Epithelial cell of esophagus (primary cell): ENCODE measurements at places on chromosomes 3 and 15.

DNA sequence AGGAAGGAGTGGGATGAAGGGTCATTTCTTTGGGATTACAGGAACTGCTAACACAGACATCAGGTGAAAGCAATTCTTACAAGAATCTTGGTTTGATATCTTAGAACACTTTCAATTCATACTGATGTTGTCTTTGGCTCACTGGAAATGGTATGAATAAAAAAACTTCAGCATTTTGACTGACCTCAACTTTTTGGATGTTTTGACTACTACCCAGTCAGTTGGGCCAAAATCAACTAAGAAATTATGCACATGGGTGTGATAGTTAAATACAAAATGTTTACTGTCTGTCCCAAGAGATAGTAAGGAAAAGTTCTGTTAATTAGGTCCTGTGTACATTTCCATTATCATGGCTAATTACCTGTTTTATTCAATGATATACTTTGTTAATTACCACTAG, 165.5 kb upstream of the LRIG1 start:
- DNase-seq = no peak

DNA sequence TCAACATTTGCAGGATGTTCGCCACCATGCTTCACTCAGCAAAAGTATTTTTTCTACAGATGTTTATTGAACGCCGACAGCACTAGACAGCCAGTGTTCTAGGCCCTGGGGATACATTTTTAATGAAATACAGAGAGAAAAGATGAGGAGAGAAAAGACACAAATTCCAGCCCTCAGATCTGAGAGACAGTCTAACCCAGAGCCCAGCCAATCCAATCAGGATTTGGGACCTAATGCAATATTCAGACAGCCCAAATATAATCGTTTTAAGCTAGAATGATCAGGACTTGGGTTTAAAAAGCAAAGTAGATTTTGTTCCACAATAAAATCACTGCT, 174.8 kb downstream of the SLCO3A1 start:
- no peak for DNase-seq

DNA sequence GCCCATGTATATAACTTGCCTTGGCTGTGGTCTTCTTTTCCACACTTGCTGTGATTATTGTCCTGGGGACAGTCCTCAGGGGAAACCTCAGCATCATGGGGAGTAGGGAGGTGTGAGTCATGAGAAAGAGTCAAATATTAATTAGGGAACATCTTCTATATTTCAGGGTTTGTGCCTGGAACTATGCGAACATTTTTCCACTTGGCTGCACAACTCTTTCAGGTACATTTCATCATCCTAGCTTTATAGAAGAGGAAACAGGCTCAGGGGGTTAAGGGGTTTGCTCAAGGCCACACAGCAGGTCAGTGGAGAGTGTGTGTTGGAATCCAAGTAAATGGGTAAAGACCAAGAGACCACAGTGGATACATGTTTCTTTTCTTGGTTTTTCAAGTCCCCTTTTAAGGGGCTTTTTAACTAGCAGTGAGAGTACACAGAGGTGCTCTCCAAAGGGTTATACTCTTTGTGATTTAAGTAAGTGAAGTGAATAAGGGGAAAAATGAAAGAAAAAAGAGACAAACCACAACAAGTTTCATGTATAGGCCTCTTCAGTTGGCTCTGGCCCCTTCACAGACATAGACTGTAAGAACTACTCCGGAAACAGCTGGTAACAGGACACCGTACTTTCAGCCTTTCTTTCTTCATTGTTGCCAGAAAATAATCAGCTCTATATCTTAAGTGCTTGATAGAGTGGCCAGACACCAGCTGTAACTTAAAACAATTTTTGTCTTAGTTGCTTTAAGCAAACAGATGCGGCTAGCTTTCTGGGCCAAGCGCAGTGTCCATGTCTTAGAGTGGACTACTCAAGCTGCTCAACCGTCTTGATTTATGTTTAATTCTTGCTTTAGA, 64.6 kb downstream of the EEFSEC start:
- no peak for DNase-seq

DNA sequence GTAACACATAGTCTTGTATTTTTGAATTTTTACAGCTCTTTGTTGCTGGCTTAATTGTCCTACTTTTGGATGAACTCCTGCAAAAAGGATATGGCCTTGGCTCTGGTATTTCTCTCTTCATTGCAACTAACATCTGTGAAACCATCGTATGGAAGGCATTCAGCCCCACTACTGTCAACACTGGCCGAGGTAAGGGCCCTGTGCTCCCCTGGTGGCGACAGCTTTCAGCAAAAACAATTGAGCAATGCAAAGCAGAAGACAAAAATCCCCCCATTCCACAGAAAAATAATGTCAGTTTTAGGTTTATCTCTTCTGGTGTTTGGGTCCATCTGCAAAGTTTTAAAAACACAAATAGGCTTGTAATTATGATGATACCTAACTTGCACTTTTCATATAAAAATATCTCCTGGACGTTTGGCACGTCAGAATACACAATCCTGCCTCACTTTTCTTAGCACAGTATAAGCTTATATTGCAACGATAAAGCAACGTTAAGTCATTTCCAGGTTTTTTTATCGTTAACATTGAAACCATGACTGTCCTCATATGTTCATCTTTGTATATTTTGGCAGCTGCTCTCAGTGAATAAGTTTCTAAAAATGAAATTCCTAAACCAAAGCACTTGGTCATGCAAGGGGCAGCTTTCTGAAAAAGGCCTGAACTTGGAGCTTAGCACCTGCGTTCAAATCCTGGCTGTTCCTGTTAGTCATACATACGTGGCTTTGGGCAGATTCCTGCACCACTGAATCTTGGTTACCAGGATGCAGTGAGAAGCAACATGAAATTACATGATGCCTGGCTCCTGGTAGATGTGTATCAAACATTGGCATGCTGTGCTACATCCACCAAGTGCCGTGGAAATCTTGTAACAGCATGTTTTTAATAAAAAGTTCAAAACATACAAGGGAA, 8.5 kb downstream of the SEC61A1 start:
- DNase-seq = peak; percentile 88

DNA sequence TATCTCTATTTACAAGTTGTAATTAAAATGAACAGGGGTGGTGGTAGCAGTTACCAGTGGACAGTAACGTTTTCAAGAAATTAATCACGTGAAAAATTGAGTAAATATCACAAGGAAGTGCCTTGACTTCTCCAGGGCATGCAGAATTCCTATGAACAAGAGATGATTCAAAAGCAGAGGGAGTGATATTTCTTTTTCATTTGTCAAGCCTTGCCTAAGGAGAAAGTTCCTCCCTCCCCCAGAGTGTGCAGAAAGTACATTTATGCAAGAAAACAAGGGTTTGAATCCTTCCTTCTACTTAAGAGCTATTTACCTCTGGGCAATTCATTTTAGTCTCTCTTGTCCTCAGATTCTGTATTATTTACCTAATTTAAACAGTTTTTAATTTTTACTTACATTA, 53.3 kb upstream of the ZNF385D start:
- DNase-seq = peak; percentile 10

DNA sequence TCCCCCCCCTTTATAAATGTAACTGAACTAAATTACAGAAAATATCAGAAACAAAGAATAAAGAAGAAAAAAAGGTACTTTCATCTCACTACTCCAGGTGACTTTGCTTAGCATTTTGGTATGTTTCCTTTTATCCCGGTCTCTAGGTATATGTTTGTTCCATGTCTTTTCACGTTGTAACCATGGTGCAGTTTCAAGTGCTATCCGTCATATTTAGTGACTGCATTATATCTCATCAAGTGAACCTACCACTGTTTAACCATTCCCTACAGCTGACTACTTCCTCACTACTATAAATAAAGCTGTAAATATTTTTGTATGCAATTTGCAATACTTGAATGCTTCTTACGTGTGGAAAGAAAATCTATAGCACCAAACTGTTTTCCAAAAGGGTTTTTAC, 2.2 kb downstream of the BTBD1 start:
- peak; percentile 53 for DNase-seq

GRCh38 chr3:183148056-183148455, 14.5 kb downstream of the LAMP3 start:
- DNase-seq = no peak

GRCh38 chr15:91135201-91136130, 35.4 kb downstream of the SV2B start:
- no peak for DNase-seq

GRCh38 chr3:104755791-104756190, 610.9 kb upstream of the ALCAM start:
- DNase-seq = no peak
